ENCODE measurements at places on chromosomes 1 and 21. TPM values are rescaled to one million over a fixed set of nuclear protein-coding genes. Genes with fewer than 3 reads are reported as not detected.

Gene RCOR3
- 25.0 TPM for total RNA-seq

Gene IKBKE
- total RNA-seq = 5.0 TPM

Gene FCRL1
- not detected for total RNA-seq

Gene SELENON
- 72.1 TPM for total RNA-seq

Gene OR6N1
- total RNA-seq = not detected

Gene CRYAA
- total RNA-seq = 0.18 TPM

Gene MANEAL
- 26.5 TPM for total RNA-seq

Gene C1orf56
- total RNA-seq = 5.6 TPM

Gene KCNJ9
- total RNA-seq = not detected

Gene ZNF691
- total RNA-seq = 8.2 TPM

Gene TFF2
- not detected for total RNA-seq

Gene INKA2
- total RNA-seq = 2.3 TPM

Gene TEDDM1
- total RNA-seq = not detected

Gene TFF1
- total RNA-seq = 19.2 TPM

Gene MTMR11
- total RNA-seq = 5.8 TPM

Gene TMEM61
- 1.0 TPM for total RNA-seq

Gene HES2
- 5.2 TPM for total RNA-seq

Gene DNAJB4
- 45.0 TPM for total RNA-seq

Gene LACTBL1
- not detected for total RNA-seq

Gene C1orf167
- total RNA-seq = not detected

Gene RGS8
- total RNA-seq = not detected

Gene RER1
- total RNA-seq = 120 TPM

Gene ATP13A2
- total RNA-seq = 27.2 TPM

Gene SPATA46
- total RNA-seq = not detected

Gene CD1E
- total RNA-seq = not detected

Gene KIF17
- 1.8 TPM for total RNA-seq

Gene BNIPL
- total RNA-seq = 0.17 TPM

Gene KRTAP12-2
- not detected for total RNA-seq

Gene A3GALT2
- not detected for total RNA-seq

Gene SLC45A3
- 3.8 TPM for total RNA-seq

Gene MYOM3
- total RNA-seq = 6.0 TPM

Gene NR5A2
- 3.9 TPM for total RNA-seq

Gene HES3
- not detected for total RNA-seq
